ENCODE measurements at places on chromosomes 5 and 9.
A peak's percentile ranks its signal among the peaks of the same experiment; 100 is the strongest.

DNA sequence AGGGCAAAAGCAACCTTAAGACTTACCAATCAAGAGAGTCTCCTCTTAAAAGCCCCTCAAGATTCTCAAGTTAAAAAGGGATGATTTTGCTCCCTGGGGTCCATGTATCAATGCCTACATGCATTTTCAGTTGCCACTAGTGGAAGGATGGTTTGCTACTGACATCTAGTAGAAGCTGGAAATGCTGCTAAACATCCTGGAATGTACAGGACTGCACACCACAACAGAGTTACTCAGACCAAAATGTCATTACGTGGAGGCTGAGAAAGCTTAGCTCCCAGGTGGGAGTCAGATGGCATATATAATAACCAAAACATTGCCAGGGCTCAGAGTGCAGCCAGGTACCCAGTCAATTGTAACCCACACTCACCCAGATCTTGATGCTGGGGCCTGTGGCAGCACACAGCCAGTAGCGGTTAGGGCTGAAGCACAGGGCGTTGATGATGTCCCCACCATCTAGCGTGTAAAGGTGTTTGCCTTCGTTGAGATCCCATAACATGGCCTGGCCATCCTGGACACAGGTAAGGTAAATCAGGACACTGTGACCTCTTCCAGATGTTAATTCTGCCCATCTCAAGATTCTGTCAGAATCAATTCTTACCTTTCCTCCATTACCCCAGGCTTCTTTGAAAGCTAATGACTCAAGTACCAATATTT lies 5.8 kb downstream of the RACK1 start:
- H3K4me3 ChIP-seq = no peak overlapping the region
- peaks cover 5% of the 10 kb centered on the region for H3K27me3 ChIP-seq
- no peak for DNase-seq
- H3K36me3 ChIP-seq = no peaks in the 10 kb centered on the region
- no peak overlapping the region for H3K27ac ChIP-seq
- peaks cover 8% of the 10 kb centered on the region for H3K4me1 ChIP-seq

DNA sequence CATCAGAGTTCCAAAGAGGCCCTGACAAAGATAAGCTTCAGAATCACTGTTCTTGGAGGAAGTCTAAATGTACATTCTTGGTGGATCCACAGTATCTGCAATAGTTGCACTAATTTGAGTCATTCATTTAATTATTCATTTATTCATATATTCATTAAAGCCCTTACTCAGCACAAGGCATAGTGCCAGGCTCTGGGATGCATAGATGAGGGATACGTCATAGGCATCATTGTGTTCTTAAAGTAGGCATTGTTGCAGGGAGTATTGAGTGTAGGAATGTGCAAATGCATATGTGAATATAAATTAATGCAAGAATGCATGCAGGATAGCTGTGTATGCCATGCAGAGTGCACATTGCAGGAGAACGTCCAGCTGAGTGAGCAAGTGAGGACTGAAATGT lies 100.7 kb downstream of the DRD1 start:
- H3K36me3 ChIP-seq = no peaks in the 10 kb centered on the region
- no peak for DNase-seq
- no peaks in the 10 kb centered on the region for H3K4me1 ChIP-seq
- no peaks in the 10 kb centered on the region for H3K27me3 ChIP-seq
- H3K27ac ChIP-seq = no peak overlapping the region
- H3K4me3 ChIP-seq = no peak overlapping the region

DNA sequence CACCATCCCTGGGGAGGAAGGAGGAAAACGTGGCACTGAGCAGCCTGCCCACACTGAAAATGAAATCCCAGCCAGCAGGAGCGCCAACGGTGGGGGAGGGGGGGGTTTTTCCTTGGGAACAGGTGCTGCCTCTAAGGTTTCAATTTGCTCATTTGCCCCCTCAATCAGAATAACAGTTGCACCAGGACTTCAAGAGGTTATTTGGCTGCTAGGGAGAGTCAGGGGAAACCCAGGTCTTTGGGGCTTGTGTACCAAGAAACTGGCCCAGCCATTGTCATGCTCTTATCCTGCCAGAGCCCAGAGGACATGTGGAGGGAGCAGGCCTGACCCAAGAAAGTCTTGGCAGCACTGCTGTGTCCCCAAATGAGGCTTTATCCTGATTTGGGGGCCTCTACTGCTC lies 66.5 kb downstream of the NDFIP1 start:
- H3K36me3 ChIP-seq = no peaks in the 10 kb centered on the region
- H3K27me3 ChIP-seq = peaks cover 2% of the 10 kb centered on the region
- no peak overlapping the region for H3K4me3 ChIP-seq
- no peak overlapping the region for H3K27ac ChIP-seq

DNA sequence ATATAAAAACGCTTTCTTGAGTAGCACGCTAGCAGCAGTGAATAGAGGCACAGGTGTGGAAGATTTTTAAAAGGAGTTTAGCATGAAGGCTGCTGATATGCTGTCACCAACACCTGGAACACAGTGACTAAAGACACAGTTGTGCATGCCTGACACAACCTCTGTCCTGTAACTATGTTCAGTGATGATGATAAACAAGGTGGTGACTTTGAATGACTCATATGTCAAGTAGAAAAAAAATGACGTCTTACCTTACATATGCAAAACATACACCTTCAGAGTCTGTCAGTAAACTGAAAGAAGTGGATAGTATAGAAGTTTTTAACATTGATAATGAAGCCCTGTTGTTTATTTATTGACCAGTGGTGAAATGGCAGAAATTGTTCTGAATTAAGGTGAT lies 66.2 kb upstream of the ADCY2 start:
- no peak overlapping the region for H3K4me3 ChIP-seq
- peaks cover 4% of the 10 kb centered on the region for H3K36me3 ChIP-seq
- no peaks in the 10 kb centered on the region for H3K27me3 ChIP-seq
- H3K4me1 ChIP-seq = peaks cover 16% of the 10 kb centered on the region
- H3K27ac ChIP-seq = no peak overlapping the region

- no peak for DNase-seq
- H3K36me3 ChIP-seq = peaks cover 14% of the 10 kb centered on the region
- peaks cover 3% of the 10 kb centered on the region for H3K27me3 ChIP-seq
- H3K4me3 ChIP-seq = no peak overlapping the region
These were observed 49.6 kb upstream of the KIF2A start for GRCh38 chr5:62256161-62257019.

DNA sequence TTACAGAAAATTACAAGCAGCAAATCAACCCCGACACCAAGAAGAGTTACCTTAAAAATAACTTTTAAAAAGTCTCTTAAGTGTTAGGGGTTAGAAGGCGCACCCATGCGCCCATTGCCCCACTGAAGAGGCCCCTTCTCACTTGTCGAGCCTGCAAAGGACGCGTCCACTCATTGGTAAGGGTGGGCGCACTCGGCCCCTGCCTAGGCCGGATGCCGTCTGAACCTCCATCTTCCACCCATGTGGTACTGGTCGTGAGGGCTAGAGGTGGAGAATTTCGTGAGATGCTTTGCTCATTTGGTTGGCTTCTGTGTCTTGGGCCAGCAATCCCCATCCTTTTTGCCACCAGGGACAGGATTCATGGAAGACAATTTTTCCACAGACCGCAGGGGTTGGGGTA lies 27.5 kb upstream of the LRRC14B start:
- H3K4me3 ChIP-seq = no peak overlapping the region
- H3K36me3 ChIP-seq = no peaks in the 10 kb centered on the region
- no peak overlapping the region for H3K27ac ChIP-seq
- peaks cover 8% of the 10 kb centered on the region for H3K27me3 ChIP-seq
- H3K4me1 ChIP-seq = peaks cover 6% of the 10 kb centered on the region
- DNase-seq = no peak

- peaks cover 37% of the 10 kb centered on the region for H3K4me1 ChIP-seq
- peaks cover 2% of the 10 kb centered on the region for H3K36me3 ChIP-seq
- no peak overlapping the region for H3K4me3 ChIP-seq
- DNase-seq = no peak
- H3K27me3 ChIP-seq = peaks cover 21% of the 10 kb centered on the region
These were observed 73.2 kb upstream of the UNC5A start for GRCh38 chr5:176736931-176737745.

- no peak overlapping the region for H3K27ac ChIP-seq
- H3K36me3 ChIP-seq = peaks cover 4% of the 10 kb centered on the region
- H3K4me3 ChIP-seq = no peak overlapping the region
- peaks cover 8% of the 10 kb centered on the region for H3K4me1 ChIP-seq
- no peak for DNase-seq
- H3K27me3 ChIP-seq = peaks cover 4% of the 10 kb centered on the region
These were observed 53.0 kb upstream of the RETREG1 start for GRCh38 chr5:16669776-16670175.

DNA sequence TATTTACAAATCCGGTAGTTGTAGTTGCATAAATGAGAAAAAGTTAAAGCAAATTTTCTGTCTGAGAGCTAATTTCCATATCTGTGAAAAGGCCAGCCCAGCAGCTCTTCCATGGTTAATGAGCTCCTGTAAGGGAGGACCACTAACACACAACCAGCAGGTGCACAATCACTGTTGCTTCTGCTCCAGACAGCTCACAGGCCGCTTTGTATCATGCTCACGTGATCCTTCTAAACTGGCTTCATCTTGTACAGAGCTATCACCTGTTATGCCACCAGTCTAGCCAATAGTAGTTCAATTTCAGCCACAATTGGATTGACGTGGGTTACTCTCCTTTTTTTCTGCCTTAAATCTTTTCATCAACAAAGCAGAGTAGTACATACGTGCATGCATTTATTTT lies 38.3 kb upstream of the FBXL17 start:
- H3K36me3 ChIP-seq = peaks cover 4% of the 10 kb centered on the region
- DNase-seq = no peak
- no peak overlapping the region for H3K27ac ChIP-seq
- no peak overlapping the region for H3K4me3 ChIP-seq

DNA sequence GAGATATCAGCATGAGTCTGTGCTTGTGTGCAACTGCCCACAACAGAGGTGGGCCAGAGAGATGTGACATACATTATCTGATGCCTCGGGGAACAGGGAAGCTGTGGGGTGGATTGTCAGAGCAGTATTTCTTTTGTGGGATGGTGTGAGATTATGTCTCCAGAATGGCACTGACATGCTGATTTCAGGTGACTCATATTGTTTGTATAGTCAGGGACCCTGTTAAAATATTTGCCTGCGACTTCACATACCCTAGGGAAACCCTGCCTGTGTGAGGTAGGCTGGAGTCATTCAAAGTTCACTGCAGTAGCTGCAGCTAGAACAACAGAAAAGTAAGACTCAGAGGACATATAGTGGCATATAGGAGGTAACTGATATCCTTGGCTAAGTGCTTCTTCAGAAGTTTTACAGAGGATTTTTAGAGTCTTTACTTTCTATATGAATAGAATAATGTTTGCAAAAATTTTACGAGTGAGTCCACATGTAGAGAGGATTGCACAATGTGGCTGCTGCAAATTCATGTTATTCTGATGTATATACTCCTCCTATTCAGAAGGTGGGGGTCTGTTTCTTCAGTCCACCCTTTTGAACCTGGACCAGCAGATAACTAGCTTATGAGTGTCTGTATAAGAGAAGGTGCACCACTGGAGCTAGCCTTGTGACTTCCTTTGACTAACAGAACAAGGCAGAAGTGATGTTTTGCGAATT lies 89.3 kb downstream of the MACIR start:
- H3K27me3 ChIP-seq = no peaks in the 10 kb centered on the region
- no peak for DNase-seq
- no peaks in the 10 kb centered on the region for H3K36me3 ChIP-seq
- H3K4me1 ChIP-seq = no peaks in the 10 kb centered on the region
- H3K4me3 ChIP-seq = no peak overlapping the region

GRCh38 chr5:175860531-175861045 lies 10.8 kb upstream of the CPLX2 start:
- no peak overlapping the region for H3K4me3 ChIP-seq
- H3K4me1 ChIP-seq = peaks cover 15% of the 10 kb centered on the region
- H3K27me3 ChIP-seq = peaks cover 2% of the 10 kb centered on the region
- H3K36me3 ChIP-seq = peaks cover 8% of the 10 kb centered on the region
- DNase-seq = no peak

GRCh38 chr9:128627906-128628305 lies 28.7 kb downstream of the DYNC2I2 start:
- H3K27me3 ChIP-seq = peaks cover 8% of the 10 kb centered on the region
- H3K27ac ChIP-seq = no peak overlapping the region
- H3K4me3 ChIP-seq = no peak overlapping the region
- no peak for DNase-seq
- H3K36me3 ChIP-seq = peaks cover 7% of the 10 kb centered on the region

DNA sequence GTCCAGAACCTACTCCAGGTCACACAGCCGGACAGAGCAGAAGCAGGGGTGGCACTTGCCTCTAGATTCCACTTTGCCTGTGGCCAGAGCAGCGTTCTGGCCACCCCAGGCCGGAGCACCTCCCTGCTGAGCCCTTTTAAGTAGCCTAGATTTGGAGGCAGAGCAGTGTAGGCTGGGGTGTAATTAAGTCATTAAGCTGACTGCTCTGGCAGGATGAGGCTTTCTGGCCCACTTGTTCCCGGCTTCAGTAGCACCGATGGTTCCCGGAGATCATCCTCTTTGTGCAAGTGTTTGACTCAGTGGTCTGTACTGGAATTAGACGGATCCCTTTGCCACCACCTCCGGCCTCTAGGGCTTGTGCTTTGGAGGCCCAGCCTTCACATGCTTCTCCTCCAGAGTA lies 281.9 kb upstream of the ANKRD55 start:
- H3K4me1 ChIP-seq = peaks cover 14% of the 10 kb centered on the region
- peaks cover 2% of the 10 kb centered on the region for H3K27me3 ChIP-seq
- DNase-seq = no peak
- H3K36me3 ChIP-seq = no peaks in the 10 kb centered on the region
- H3K27ac ChIP-seq = no peak overlapping the region

GRCh38 chr5:159452480-159453167 lies 122.3 kb upstream of the IL12B start:
- no peak overlapping the region for H3K4me3 ChIP-seq
- no peaks in the 10 kb centered on the region for H3K4me1 ChIP-seq
- no peaks in the 10 kb centered on the region for H3K36me3 ChIP-seq

- H3K27me3 ChIP-seq = peaks cover 2% of the 10 kb centered on the region
- H3K36me3 ChIP-seq = no peaks in the 10 kb centered on the region
- no peak for DNase-seq
- H3K4me3 ChIP-seq = no peak overlapping the region
- peak overlapping the region; percentile 45 for H3K27ac ChIP-seq
These were observed 3.9 kb downstream of the SPARC start for GRCh38 chr5:151682751-151683331.

DNA sequence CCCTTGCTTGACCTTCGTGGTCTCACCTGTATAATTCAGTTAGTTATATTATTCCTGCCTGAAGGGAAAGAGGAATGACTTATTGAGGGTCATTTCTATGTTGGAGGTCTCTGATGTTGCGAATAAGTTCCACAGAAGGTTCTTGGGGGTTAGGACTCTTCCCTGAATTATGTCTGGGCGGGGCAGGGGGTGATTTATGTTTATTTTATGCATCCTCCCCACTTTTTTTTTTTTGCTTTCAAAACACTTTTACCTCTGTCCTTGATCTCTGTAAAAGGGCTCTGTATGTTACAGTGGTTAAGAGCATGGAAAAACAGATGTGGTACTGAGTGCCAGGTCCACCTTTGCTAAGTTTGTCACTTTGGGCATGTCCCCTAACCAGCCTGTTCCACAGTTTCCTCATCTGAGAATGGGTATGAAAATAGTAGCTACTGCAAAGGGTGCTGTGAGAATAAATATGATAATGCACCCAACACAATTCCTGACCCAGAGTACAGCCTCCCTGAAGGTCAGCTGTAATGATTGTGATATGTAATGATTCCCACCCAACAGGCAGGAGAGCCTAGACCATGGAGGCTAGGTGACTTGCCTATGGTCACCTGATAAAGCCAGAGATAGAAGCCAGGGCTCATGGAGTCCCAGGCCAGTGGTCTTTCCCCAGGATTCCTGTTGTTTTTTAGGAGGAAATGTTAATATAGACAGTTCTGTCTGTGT lies 54.8 kb downstream of the SLC22A5 start:
- peaks cover 2% of the 10 kb centered on the region for H3K27me3 ChIP-seq
- no peak for DNase-seq
- H3K4me3 ChIP-seq = no peak overlapping the region
- H3K27ac ChIP-seq = no peak overlapping the region
- H3K4me1 ChIP-seq = peaks cover 10% of the 10 kb centered on the region

- no peak for DNase-seq
- H3K4me3 ChIP-seq = peak overlapping the region; percentile 66
- H3K27ac ChIP-seq = peak overlapping the region; percentile 45
- peaks cover 8% of the 10 kb centered on the region for H3K27me3 ChIP-seq
These were observed 62.8 kb downstream of the TLE1 start for GRCh38 chr9:81626511-81626910.
